ENCODE measurements at places on chromosomes 4 and X. TPM values are rescaled to one million over a fixed set of nuclear protein-coding genes. Genes with fewer than 3 reads are reported as not detected.

The IQSEC2 gene
- polyA plus RNA-seq: 0.45 TPM

The GYPB gene
- not detected for polyA plus RNA-seq

The MAGEA8 gene
- not detected for polyA plus RNA-seq

The CYSLTR1 gene
- polyA plus RNA-seq: 10.7 TPM

The TCP11X2 gene
- not detected for polyA plus RNA-seq

The ERAS gene
- 0.19 TPM for polyA plus RNA-seq

DNA sequence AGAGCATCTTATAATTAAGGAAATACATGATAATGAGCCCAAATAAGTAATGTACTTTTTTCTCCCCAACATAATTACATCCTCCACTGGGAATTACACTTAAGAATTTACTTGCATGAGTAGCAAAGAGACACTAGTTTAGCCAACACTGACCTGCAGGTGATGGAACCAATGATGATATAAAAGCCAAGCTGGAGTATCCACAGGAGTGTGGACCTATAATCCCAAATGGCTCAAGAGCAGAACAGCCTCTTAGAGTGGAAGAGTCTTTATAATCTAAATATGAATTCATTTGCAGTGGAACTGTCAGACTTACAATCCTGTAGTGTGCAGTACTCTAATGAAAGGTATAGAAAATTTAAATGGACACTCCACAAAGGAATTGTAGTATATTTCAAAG, 22.2 kb downstream of the WDR19 start:
- no peak for DNase-seq

GRCh38 chrX:143623657-143624056, 12.2 kb downstream of the SLITRK4 start:
- no peak for DNase-seq

GRCh38 chrX:40095583-40096394, 2.0 kb downstream of the BCOR start:
- DNase-seq: peak; percentile 68

DNA sequence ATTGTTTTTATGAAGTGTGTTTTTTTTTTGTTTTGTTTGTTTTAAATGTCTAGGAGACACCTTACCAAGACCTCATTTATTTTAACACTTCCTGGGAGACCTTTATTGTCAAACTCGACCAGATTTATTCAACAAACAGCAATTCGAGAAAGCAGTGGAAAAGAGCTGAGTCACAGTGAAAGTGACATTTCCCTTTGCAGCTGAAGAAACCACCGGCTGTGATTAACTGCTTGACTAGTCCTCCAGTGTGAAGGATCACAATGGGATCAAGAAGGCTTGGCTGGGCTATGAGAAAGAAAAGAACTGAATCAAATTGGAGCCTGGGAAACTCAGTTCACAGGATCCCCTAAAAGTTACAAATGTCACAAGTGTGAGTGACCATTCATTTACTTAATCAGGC, 11.9 kb upstream of the ADH7 start:
- DNase-seq: no peak

- no peak for DNase-seq
These were observed 19.5 kb upstream of the PCSK1N start for GRCh38 chrX:48854898-48855297.

DNA sequence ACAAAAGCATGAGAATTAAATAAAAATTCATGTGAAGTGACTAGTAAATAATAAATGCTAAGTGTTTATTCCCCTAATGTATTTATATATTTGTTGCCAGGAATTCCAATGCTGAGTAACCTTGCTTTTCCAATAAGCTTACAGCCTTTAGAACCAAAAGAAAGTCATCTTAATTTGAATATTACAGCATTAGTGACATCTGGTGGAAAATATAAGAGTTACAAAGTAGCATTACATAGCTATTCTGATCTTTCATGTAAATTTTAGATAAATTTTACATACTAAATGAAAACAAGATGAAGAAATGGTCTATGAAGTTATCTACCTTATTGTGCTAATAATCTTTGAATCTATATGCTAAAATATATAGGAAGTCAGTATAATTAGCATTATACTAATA, 10.4 kb downstream of the MAD2L1 start:
- DNase-seq: no peak

DNA sequence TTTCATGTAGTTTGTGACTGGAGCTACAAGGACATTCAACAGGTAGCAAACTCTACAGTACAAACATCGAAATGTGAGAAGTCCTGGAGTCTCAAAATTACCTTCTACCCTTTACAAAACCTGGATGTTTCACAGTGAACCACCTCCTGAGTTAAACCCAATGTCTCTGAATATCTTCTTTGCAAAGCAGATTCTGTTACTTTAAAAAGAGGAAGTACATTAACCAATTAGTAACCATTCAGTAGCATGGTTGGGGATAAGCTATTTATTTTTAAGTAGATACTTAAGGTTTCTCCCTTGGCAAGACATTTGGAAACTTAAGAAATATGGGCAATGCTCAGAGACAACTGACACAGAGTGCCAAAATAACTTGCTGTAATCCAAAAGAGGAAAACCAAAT, 371.9 kb upstream of the NWD2 start:
- no peak for DNase-seq

- peak; percentile 43 for DNase-seq
These were observed 51.6 kb downstream of the CLCN4 start for GRCh38 chrX:10208281-10208856.

DNA sequence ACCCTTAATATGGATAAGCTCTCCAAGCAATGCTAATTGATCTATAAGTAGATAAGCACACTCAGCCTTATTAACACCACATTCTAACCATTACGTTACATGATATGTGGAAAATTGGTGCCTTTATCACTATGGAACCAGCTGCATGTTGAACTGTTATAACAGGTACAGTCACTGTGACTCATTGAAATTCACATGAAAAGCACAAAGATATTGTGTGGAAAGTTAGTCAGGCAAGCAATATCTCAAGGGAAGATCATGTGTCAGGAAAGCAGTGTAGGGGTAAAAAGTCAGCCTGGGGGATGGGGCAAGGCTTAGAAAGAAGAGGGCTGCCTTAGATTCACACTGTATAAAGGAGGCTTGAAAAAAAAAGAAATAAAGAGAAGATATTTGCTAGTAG, 313.7 kb upstream of the SMIM31 start:
- DNase-seq: no peak

DNA sequence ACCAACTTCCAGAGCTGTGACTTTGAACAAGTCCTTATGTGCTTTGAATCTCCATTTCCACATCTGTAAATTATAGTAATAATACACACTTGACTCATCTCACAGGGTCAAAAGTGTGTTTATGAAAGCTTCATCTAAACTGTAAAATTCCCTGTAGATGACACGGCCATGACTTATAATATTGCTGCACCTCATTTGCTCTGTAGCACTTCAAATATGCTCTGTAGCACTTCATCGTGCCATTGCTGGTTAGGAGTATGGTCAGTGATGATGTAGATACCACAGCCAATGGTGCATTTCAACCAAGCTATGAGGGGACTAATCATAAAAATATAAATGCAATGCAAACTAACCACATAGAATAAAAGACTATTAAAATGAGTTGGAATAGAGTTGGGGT, 318.6 kb downstream of the ANK2 start:
- DNase-seq: no peak

- DNase-seq: no peak
These were observed 810.0 kb downstream of the RAB28 start for GRCh38 chr4:12674184-12674583.

All from B cell (primary cell).